ENCODE measurements at places on chromosomes 6 and 20.

DNA sequence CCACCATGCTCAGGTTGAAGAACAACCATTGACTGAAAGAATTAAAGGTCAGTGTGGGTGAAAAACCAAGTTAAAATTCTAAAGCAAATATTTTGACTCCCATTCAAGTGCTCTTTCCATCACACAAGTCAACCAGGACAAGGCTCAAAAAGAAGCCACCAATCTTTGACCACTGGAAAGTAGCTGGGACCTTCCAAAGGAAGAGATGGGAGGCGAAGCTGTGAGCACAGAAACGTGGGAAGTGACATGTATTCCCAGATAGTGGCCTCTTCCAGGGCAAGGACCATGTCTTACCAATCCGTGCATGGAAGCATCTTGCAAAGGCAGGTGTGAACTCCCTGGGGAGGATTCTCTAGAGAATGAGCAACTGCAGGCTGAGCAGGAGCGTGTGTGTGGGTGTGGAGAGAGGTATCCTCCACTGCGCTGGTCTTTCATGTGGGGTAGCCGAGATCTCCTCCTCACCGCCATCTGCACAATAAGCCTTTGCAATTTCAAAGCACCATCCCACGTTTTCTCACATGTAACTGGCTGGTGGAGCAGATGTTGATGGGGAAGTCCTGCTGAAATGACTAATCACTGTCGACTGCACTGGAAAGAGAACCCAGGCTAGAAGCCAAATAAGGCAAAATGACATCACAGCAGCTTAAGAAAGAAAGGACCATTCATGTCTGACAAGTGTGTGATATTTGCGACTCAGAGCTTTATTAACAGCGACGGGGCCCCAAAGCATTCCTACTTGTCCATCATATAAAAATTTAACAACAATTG is 189.4 kb upstream of the RREB1 start:
- peak; percentile 53 for DNase-seq

- no peak for DNase-seq
Observed at GRCh38 chr20:58136149-58136484, 92.3 kb downstream of the ANKRD60 start.

DNA sequence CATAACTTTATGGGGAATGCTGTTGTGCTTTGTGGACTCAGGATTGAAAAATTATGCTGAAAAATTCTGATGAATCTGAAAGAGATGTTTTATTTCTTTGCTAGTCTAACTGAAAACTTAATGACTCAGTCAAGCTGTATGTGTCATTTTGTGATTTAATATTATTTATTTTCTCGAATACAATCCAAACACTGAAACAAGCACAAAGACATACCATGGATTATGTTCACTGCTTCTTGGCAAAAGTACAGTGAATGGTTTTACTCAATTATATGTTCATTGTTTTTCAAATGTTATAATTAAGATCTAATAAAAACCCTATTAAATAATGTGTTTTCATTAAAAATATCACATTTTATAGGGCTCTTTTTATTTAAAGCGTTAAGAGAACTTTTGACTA is 330.6 kb upstream of the EPHA7 start:
- DNase-seq, result no peak

- no peak for DNase-seq
Observed at GRCh38 chr6:141866731-141867497, 265.8 kb upstream of the GJE1 start.

DNA sequence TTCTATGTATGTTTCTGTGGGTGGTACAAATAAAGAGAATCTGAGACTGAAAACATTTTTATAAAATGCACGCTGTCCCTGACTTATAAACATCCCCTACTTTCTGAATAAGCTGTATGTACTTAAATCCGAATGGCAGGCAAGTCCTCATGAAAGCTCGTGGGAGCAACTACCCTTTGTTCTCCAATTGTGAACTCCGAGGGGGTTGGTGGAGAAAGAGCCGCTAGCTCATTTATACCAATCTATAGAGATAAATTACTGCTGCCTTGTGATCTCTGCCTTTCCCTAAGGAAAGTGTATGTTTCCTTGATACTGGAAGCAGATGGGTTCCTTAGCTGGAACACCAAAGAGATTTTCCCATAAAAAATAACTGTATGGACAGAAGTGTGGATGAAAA is 84.5 kb downstream of the GJA10 start:
- DNase-seq, result no peak

DNA sequence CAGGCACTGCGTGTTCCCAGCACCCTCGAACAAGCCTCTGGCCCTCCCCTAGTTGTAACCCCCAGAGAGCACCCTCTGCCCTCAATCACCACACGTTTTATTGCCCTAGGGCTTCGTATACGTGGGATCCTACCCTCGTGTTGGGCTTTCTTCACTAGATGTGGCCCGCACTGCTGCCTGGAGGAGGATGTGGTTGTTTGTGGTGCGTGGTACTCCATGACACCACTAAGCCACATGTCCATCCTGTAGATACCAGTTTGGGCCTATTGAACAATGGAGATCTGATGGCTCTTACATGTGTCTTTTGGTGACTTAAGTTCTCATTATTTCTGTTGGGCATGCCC is 17.0 kb downstream of the SLC2A4RG start:
- DNase-seq, result no peak

DNA sequence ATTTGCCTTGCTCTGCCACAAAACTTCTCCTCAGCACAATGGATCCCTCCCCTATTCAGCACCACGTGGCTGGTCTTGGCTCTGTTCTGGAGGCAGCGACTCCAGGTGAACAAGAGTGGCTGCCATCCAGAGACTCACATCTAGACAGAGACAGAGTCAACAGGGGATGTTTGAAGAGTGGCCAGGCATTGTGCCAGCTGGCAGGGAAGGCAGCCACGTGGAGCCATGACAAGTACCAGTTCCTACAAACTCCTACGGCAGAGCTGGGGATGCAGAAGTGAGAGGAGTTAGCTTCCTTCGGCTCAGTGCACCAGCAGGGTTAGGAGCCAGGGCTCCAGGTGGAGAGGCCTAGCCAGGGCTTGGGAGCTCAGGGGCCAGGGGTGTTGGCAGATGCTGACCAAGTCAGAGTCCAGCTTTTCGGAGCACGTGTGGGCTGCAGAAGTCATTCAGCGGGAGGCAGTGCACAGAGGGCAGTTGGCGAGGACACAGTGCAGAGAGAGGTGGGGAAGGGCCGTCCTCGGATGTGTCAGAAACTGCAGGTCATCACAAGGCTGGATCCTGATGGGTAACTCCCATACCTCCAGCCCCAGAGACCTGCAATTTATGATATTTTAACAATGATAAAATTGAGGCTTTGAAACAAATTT is 171.7 kb upstream of the PDE10A start:
- DNase-seq, result no peak

GRCh38 chr6:35488517-35488862 is 8.4 kb downstream of the TEAD3 start:
- DNase-seq, result no peak

DNA sequence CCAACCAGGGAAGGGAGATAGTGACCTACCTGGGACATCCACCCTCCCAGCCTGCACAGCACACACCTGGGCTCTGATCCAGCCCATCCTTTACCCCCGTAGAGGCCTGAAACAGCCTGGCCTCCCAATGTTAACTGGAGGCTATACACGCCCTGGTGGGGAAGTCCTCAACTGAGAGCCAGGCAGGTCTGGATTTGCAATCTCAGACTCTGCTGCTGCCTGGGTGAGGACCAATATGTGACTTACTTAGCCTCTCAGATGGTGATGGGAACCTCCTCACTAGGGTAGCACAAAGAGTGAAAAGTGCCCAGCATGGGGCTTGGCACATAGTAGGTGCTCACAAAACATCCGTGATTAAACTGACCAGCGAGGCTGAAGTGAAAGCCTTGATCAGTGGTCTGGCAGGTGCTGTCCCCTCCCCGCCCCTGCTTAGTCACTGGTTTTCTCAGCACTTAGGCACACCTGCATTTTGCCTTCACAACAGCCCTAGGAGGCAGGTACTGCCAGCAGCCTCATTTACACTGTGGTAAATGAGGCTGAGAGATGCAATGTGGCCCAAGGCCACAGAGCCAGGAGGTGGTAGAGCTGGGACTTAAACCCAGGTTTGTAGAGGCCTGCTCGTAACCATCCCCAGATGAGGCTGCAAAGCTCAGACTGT is 12.4 kb downstream of the PEDS1 start:
- no peak for DNase-seq

GRCh38 chr20:30892541-30893345 is 364.7 kb upstream of the DEFB115 start:
- no peak for DNase-seq

DNA sequence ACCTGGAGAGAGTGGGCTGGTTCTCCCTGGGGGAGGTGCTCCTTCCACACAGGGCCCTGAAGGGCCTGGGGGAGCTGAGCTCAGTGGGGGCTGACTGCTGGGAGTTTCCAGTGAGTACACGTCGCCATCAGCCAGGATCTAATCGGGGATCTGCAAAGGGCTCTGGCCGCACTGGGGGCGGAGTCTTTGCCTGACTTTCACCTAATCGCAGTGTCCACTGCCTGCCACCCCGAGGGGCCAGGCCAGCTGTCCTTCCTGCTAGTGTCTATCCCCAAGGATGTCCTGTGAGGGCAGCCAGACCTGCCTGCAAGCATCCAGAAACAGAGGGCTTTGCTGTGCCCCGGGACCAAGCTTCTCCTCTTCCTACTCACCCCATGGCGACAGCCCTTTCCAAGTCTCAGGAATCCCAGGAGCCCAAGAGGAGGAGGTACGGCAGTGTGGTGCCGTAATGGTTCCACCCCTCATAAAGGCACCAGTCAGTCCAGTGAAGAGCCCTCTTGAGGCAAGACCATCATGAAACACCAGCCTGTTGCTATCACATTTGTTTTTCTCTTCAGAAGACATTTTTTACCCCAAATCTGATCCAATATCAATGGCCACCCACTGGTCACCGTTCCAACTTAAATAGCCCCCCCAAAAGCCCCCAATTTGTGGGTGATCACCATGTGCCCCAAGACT is 243.1 kb upstream of the ECI2 start:
- no peak for DNase-seq

DNA sequence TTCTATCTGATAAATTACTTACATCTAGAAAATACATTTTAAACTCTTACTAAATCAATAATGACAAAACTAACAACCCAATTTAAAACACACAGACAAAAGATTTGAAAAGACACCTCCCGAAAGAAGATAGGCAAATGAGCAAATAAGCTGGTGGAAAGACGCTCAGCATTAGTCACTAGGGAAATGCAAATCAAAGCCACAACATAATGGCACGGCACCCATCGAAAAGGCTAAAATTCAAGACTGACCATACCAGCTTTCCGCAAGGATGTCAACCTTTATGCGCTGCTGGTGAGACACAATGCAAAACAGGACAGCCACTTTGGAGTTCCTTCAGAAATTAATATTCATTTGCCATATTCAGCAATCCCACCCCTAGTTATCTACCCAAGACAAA is 25.9 kb downstream of the TAF4 start:
- no peak for DNase-seq

DNA sequence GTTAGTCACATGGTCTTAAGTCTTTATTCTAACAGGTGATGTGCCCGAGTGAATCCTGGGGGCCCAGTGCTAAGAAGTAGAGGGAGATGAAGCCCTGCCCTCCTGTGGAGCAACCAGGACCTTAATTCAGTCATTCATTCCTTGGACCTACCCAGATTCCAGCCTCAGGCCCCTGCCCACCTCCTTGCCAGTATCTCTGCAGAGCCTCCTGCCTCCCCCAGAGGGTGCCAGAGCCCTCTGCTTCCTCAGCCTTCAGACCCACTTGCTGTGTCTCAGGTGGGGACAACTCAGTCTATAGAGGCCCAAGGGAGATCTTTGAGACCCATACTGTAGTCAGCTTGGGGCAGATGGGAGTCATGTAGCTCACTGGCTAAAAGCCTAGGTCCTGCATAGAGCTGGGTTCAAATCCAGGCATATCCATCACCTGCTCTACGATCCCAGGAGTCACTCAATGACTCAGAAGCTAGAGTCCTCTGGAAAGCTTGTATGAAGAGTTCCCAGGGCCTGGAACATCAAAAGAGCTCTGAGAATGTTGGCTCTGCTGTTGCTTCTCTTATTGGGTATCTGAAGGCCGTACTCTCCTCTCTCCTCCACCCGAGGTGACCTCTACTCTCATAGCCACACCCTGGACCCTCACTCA is 3.9 kb upstream of the SIGLEC1 start:
- peak; percentile 55 for DNase-seq

- DNase-seq, result no peak
Observed at GRCh38 chr20:48311956-48312355, 515.8 kb downstream of the PREX1 start.

DNA sequence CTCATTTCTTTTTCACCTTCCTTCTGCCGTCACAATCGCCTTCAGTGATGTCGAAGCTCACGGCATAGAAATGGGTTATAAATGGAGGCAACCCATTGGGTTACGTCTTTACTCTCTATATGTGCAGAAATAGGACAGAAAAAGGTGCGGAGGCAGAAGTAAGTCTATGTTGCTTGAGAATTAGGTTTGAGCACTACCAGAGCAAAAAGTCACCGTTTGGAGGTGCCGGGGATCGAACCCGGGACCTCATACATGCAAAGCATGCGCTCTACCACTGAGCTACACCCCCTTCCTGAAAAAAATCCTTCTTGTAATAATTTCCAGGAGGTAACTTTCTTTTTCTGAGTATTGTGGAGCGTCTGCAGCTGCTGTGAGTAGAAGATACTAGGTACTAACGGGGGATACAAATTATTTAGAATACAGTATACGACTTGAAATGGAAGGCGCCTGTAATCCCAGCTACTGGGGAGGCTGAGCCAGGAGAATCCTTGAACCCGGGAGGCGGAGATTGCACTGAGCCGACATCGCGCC is 134.2 kb downstream of the TRIM27 start:
- DNase-seq, result peak; percentile 79

- peak; percentile 21 for DNase-seq
Observed at GRCh38 chr20:54084727-54085388, 14.5 kb upstream of the BCAS1 start.

DNA sequence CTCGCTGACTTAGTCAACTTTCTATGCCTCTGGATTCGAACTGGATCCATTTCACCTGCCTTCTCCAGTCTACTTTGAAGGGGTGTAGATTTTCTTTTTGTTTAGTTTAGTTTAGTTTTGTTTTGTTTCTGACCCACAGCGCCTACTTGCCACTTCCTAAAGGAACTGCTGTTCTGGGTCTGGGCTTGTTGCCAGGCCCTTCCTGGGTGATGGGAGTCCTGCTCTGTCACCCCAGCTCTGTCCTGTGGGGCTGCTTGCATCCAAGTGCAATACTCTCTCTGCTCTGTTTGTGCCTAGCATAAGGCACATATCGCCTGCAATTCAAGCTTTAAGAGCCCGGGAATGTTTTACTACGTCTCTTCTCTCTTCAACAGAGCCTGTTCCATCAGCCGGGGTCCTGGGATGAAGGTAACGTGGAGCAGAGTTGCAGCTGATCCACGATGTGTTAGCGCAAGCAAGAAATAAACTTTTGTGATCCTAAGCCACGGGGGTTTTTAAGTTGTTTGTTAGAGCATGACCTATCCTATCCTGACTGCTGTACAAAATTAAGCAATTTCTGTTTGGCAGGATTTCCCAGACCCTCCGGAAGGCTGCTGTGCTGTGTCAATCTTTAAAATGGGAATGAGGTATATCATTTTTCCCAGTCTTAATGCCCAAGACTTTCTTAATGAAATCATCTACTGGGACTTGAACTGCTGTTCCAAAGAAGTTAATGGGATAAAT is 30.9 kb upstream of the TAGAP start:
- DNase-seq, result no peak
